ENCODE measurements at places on chromosomes 7 and 10.
A peak's percentile ranks its signal among the peaks of the same experiment; 100 is the strongest.

GRCh38 chr7:35988818-35989217, 164.2 kb upstream of the EEPD1 start:
- no peak for DNase-seq

- no peak for DNase-seq
Measured at GRCh38 chr7:135168001-135168400, 2.5 kb downstream of the CYREN start.

- no peak for DNase-seq
Measured at GRCh38 chr7:93889261-93889660, 1.3 kb downstream of the TFPI2 start.

DNA sequence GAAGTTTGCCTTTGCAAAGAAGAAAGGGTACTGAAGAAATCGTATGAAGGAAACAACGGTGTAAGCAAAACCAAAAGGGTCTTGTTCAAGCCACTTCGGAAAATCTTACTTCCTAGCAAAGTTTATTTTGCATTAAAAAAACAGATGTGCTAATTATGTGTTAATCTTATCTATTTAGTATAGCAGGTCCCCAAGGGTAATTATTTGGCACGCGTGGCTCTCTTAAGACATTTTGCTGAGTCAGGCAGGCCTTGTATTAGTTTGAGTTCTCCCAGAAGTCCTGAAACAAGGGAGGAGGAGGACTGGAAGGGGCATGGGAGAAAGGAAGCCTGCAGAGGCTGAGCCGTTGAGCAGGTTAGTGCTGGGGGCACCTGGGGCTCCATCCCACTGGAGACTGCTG, 44.9 kb downstream of the TMEM178B start:
- DNase-seq = no peak

DNA sequence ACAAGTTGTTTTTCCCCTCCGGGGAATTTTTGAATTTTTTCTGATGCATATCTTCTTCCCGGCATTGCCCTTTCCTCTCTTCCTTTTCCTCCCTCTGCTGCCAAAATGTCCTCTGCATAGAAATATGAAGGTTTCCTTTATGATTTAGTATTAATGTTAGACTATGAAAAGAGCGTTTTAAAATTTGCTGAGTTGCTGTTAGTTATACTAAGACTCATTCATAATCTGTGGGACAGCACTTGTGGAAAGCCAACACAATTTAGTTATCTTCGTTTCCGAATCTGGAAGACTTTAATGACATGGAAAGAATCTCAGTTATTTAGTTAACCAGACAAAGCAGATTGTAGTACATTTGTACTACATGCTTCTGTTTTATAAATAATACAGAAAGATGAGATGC, 25.0 kb downstream of the POU6F2 start:
- no peak for DNase-seq

- no peak for DNase-seq
Measured at GRCh38 chr10:71214641-71215559, 2.5 kb downstream of the UNC5B start.

DNA sequence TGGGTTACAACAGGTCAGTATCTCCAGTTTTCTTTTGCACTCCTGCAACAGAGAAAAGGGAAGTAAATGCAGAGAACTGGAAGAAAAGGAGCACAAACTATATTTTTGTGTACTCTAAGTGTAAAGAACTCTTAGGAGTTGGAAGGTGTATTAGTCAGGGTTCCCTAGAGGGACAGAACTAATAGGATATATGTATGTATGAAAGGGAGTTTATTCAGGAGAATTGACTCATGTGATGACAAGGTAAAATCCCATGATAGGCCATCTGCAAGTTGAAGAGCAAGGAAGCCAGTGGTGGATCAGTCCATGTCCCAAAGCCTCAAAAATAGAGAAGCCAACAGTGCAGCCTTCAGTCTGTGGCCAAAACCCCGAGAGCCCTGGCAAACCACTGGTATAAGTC, 22.6 kb upstream of the RAB18 start:
- DNase-seq = no peak

DNA sequence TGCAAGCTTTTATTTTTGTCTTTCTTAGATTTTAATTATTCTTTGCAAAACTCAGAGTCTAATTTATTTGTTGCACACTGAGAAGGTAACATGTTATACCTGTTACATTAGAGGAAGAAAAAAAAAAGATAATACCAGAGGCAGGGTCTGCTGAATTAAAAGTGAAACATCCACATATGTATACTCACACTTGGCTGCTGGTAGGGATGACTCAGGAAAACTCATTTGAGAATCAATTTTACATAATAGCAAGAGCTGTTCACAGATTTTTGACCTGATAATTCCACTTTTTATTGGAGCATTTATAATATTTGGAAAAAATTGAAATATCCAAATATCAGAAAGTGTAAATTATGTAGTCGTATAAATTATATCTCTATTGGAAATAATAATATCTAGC, 78.1 kb upstream of the CCDC6 start:
- DNase-seq = no peak

DNA sequence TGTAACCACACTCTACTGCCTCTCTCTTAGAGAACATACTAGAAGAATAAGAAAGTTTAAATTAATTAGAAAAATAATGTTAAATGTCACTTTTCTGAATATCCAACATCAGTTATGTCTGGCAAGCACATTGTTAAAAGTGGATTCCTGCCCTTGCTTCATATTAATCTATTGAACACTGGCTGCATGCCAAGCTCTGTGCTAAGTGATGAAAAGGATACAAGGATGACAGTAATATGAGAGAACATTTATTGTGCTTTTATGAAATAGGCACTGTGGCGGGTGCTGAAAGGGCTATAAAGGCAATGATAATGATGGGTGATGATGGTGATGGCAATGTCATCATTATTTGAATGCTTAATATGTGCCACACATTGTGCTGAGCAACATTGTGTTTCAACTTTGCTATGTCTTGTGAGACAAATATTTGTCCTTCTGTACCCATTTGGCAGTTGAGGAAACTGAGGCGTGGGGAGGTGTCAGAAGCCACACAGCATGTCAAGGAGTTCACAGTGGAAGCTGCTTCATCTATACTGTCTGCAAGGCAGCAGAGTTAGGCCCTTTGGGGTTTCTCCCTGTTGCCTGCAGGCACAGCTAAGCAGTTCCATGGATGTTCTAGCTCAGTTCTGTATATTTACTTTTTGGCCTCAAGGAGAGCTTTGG, 64.2 kb upstream of the RAPGEF5 start:
- peak; percentile 15 for DNase-seq

GRCh38 chr7:138248609-138249008, 172.3 kb downstream of the AKR1D1 start:
- no peak for DNase-seq

GRCh38 chr7:108146070-108146842, 16.1 kb upstream of the LAMB4 start:
- peak; percentile 12 for DNase-seq

- DNase-seq = no peak
Measured at GRCh38 chr10:98090822-98091221, 43.6 kb upstream of the R3HCC1L start.

DNA sequence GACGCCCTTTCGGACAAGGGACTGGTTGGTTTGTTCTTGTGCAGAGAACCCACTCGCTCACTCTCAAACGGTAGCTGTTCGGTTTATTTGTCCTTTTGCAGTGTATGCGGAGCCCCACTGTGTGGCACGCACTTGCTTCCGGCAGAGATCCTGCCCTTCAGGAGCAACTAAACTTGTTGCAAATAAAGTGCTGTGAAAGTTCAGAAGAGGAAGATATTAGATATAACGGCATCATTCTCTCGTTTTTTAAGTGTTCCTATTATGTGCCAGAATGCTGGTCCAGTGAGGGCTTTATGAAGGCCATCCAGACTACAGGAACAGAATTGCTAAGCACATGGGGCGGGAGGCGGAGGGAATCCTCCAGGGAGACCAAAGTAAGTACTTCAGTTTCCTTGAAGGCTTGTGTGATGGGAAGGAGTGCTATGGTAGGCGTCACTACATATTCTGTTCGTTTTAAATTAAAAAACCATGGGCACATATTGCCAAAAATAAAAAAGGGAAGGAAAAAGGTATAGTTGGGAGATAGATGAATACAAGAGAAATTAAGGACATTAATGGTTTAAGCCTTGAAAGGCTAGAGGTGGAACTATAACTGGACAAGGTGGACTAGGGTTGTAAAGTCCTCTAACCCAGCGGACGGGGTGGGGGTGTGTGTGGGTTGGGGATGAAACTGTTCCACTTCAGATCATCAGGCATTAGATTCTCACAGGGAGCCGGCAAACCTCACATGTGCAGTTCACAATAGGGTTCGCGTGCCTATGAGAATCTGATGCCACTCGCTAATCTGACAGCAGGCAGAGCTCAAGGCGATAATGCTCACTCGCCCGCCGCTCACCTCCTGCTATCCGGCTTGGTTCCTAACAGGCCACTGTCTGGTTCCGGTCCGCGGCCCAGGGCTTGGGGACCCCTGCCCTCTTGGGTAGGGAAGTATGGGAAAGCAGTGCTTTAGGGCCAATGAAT, 704 bp upstream of the ERLIN1 start:
- peak; percentile 32 for DNase-seq

DNA sequence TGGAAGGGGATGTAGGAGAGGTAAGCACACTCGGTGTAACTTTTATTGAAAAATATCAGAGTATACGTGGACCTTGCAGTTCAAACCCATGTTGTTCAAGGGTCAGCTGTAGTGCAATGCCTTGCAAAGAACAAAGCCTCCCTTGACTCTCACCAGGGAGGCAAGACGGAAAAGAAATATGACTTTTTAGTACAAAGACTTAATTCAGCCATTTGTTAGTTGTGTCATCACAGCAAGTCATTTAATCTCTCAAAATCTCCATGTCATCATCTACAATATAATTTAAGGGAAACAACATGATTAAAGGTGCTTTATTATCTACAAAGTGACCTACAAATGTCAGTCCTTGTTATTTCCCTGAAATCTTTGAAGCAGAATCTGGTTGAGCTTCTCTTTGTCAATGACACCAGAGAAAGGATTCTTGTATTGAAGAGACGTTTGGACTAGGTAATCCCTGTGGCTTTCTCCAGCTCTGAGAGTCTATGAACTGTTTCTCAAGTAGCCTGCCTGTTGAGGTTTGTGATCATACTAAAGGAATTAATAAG, 502.8 kb downstream of the REEP3 start:
- DNase-seq = no peak

DNA sequence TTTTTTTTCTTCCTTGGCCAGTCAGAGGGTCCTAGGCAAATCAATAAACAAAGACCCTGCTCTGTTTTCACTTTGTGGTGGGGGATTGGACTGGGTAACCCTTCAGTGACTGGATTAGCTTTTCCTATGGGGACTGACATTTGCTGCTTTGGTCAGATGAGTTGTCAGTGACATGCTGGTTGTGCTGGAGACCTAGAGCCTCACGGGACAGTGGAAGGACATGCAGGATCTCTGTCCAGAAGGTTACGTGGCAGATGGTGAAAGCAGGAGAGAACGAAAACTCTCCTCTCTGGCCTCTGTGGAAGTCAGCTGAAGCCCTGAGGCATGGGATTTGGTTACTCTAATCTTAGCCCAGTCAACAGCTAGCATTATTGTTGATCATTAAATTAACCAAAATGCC, 90.0 kb upstream of the BMPER start:
- no peak for DNase-seq

- no peak for DNase-seq
Measured at GRCh38 chr10:120833222-120833928, 17.8 kb upstream of the WDR11 start.

GRCh38 chr7:130932667-130933432, 198.8 kb upstream of the KLF14 start:
- no peak for DNase-seq

DNA sequence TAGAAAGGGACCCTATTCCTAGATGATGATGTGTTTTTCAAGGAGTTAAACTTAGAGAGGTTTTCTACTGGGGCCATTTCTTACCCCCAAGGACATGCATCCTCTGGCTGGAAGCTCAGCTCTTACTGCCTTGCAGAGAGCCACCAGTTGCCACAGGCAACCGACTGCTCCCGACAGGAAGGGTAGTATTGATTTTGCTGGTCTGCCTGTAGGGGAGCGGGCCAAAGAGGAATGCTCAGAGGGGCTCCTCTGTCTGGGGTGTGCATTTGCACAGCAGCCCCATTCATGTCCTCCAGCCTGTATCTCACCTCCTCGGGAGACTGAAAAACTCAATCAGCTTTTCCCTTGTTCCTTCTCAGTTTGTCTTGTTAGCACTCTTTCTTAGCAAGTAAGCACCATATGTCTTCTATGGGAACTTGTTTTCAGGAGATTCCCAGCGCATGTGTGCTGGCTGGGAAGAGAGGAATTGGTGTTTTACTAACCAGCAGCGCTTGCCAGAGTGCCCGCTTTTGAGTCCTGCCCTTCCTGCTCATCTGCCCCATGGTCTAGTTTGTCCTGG, 739.0 kb upstream of the GALNT17 start:
- DNase-seq = no peak

- no peak for DNase-seq
Measured at GRCh38 chr10:112177247-112177646, 6.3 kb downstream of the GPAM start.

DNA sequence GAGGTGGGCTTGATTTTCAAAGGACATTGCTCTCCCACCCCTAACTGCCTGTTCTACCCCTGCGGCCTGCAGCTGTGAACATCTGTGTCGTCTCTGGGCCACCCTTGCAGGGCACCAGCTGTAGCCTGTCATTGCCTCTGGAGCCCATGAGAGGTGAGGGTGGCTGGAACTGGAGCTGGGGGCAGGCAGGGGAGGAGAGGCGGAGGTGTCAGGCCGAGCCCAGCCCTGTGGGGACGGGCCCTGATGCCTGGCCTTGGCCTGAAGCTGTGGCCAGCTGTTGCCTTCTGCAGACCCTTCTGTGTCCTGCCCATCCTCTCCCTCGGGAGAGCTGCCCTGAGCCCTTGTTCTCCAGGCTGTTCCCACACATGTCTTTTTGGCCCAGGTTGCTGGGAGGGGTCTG, 44.5 kb downstream of the PALD1 start:
- DNase-seq = no peak

GRCh38 chr7:38229386-38229785, 44.0 kb downstream of the TARP start:
- no peak for DNase-seq

DNA sequence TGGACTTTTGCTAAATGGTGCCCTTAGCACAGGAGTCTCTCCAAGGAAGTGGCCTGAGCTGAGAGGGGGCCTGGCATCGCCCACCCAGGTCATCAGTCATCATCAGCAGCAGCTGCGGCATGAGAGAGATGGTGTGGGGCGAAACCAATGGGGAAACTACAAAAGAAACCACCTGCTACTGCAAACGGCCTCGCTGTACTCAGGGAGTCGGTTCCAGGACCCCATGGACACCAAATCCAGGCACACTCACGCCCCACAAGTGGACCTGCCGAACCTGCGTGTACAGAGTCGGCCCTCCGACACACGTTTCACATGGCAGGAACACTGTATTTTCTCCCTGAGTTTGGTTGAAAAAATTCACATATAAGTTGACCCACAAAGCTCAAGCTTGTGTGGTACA, 37.8 kb downstream of the DIP2C start:
- no peak for DNase-seq

- no peak for DNase-seq
Measured at GRCh38 chr7:77685233-77685632, 11.0 kb upstream of the RSBN1L start.
